A549 treated with DMSO at 1 μM for 4 hours (cell line): ENCODE measurements at places on chromosomes 4 and X. TPM values are rescaled to one million over a fixed set of nuclear protein-coding genes. Genes with fewer than 3 reads are reported as not detected.

Gene GPC3
- total RNA-seq = not detected in 5 replicates

Gene LPAR4
- not detected in 5 replicates for total RNA-seq

Gene MCUB
- total RNA-seq = 9.6 to 22.0 TPM (median 18.0 TPM) in 5 replicates

Gene TMEM47
- total RNA-seq = 0.56 to 1.1 TPM (median 0.84 TPM) in 5 replicates

Gene FATE1
- not detected in 5 replicates for total RNA-seq

Gene GASK1B
- total RNA-seq = 0.57 to 0.75 TPM (median 0.63 TPM) in 5 replicates

Gene FAM53A
- 0.24 to 0.99 TPM (median 0.75 TPM) in 5 replicates for total RNA-seq
